ENCODE measurements at places on chromosomes 11 and 22.

DNA sequence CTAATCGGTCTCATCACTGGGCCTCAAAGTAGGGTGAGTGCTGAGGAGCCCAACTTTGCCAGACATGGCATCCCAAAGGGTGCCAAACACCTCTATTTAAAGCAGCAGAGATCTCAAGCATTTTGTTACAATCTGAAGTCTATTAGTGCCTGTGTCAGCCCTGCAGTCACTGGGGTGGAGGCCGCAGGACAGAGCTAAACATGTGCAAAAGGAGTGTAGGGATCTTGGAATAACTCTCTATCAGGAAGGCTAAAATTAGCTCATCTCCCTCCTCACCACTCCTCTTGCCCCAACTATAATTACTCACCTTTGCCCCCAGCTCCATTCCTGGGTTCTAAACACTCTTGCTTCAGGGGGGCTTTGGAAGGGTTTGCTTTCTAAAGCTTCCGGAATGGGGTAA, 87.5 kb downstream of the TIMP3 start:
- DNase-seq, result no peak

DNA sequence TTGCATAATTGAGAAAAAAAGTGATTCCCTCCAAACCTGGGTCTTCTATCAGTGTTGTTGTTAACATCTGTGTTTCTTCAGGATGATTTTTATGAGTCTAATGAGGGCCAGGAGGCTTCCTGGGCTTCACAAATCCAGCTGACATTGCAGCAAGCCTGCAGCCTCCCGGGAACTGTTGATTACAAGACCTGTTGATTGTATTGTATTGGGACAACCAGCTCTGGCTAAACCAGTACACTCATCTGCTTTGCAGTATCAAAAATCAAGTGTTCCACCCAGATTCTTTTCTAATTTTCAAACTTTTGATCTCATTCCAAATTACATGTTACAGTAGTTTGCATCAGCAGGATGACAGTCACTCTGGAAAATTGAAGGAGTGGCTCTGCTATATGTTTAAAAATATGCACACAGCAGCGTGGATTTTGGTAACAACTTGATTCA, 16.1 kb upstream of the PRSS23 start:
- peak; percentile 59 for DNase-seq

DNA sequence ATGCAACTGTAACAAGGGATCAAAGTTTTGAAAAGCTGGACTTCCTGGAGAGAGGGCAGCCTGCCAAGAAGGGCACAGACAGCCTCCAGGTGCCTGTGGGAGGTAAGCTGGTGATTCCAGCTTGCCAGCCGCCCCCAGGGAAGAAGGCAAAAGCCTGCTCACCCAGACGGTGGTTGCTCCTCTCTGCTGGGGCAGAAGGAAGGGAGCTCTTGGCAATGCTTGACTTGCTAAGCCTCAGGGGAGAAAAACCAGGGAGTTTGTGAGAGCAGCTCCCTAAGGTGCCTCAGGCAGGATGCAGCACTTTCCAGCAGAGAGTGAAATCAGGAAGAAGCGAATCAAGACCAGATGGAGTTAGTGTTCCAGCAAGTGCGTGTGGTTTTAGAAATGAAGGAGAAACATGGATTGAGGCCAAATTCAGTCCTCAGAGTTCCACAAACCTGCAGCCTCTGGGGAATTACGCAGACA, 553.6 kb downstream of the BUD13 start:
- no peak for DNase-seq

DNA sequence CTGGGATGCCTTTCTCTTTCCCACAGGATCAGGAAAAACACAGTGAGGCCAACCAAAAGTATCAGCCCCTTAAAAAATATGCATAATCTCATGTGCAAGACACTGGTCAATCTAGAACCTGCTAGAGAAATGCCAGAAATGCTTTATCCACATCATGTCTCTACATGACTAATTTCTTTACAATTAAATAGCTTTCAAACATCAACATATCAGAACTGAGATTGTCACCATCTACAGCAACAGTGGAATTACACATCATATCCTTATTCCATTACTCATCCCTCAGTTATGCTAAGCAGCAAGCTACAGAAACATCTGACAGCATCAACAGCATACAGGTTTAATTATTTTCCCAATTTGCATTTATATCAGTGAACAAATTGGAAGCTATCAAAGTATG, 78.8 kb downstream of the DDIAS start:
- DNase-seq, result peak; percentile 43

- peak; percentile 35 for DNase-seq
Measured at GRCh38 chr22:40176921-40177737, 596 bp upstream of the TNRC6B start.

DNA sequence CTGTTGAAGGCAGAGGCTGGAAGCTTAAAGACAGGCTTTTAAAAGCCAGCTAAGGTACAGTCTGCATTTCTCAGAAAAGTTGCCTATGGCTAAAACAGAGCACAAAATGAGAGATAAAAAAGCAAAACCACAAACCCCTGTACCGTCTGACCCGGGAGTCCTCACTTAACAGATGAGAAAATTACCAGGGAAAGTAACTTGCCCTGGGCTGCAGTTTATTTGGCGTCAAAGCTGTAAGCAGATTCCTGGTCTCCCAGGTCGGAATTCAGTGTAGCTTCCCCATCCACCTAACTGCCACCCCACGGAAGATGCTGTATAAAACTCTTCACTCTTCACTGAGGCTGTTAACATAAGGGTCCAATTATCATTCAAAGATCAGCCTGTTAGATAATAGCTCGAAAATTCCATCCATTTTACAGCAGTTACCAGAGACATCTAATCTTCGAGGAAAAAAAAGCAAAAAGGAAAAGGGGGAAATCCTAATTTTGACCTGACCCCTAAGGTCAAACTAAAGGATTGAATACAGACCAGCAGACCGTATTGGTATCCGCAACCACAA, 1.5 kb downstream of the TCF20 start:
- no peak for DNase-seq

- no peak for DNase-seq
Measured at GRCh38 chr11:19890308-19890707, 177.7 kb downstream of the NAV2 start.

DNA sequence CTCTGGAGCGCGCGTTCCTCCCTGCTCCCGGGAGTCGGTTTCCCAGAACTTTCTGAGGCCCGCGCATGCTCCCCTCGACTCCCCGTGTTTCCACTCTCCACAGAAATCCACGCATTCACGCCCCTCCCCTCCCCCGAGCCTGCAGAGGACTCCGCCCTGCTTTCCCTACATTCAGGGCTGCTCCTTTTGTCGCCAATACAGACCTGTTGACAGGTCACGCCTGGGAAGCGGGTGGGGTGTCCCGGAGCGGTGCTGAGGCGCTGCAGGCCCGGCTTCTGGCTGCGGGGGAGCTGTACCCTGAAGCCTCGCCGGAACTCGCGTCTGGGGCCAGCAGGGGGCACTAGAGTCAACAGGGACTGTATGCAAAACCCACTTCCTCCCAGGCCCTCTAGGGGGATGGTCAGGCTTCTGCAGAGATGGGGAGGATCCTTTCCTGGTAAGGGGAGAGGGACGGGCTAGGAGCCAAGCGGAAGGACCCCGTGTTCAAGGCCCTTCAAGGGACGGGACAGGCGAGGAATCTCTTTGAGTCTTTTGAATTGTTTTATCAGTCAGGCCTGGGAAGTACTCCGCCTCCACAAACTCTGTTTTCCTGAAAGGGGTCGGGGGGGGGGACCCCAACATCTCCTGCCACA, at the start of gene PRAME:
TSS of gene PRAME (minus strand) at position 294 of the 632 bp plus-strand sequence. CDS start 2,433 bp downstream, outside the sequence.
- peak; percentile 65 for DNase-seq

DNA sequence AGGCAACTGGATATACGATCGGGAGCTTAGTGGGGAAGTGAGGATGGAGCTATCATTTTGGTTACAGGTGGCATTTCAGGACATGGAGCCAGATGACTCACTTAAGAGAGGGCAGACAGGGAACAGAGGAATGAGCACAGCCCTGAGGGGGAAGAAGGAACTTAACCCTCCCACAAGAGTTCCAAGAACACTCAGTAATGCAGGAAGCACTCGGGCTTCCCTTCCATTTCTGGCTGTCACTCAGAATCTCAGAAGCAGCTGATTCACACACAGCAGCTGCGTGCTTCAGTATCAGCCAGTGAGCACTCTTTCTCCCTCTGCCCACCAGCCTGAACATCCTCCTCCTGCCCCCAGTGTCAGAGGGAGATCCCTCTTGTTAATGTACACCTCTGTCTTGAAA, 34.8 kb downstream of the EFCAB6 start:
- no peak for DNase-seq

DNA sequence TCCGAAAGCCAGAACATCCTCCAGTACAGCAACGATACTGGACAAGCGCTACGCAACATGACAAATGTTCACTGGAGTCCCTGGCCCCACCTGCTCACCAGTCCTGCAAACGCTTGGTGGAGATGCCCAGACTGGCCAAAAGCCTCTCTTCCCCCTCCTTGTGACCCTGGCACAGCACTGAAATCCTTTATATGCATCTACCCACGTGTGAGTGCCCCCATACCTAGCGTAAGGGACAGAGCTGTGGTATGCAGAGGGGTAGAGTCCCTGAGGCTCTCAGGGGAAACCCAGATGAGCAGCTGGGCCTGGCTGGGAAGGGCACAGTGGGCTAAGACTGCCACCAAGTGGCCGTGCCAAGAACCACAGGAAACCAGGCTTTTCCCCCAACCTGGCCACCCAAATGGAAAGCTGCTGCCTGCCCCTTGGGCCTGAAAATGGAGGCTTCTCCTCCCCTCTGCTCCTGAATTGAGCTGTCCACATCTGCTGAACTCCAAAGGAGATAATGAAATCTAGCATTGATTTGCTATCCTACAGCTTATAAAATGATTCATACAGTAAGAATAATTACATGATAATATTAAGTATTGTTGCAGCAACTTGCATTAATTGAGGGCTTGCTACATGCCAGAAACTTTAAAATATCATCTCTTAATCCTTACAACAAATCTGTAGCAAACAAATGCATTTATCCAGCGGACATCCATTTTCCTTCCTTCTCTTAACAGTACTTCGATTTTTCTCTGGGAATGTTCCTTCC, 24.8 kb upstream of the TTC12 start:
- DNase-seq, result peak; percentile 45

GRCh38 chr11:72738199-72739141, 13.7 kb downstream of the ARAP1 start:
- no peak for DNase-seq

DNA sequence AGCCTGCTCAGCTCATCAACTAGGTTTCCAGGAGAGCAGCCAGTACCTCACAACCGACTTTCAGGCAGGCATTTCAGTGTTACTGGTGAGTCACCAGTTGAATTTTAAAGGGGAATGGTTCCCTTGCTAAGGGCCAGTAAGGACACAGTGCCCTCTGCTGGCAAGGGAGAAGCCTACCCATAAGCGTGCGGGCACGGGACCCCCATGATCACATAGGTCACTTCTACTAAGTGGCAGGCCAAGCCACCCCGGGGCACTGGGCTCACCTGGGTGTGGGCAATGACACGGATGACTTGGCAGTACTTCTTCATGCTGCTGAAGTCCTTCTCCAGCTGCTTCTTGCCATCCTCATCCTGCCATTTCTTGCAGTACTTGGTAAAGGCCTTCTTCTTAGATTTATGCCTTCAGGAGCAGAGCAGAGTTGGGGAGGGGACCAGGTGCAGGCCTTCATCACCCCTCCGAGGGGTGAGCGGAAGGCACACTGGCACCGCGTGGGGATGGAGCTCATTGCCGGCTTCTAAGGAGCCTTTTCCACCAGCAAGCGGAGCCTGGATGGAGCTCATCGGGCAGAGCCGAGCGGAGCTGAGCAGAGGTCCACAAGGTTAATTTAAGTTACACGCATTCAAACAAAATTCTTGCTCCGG, 2.9 kb downstream of the RPL3 start:
- DNase-seq, result peak; percentile 88

DNA sequence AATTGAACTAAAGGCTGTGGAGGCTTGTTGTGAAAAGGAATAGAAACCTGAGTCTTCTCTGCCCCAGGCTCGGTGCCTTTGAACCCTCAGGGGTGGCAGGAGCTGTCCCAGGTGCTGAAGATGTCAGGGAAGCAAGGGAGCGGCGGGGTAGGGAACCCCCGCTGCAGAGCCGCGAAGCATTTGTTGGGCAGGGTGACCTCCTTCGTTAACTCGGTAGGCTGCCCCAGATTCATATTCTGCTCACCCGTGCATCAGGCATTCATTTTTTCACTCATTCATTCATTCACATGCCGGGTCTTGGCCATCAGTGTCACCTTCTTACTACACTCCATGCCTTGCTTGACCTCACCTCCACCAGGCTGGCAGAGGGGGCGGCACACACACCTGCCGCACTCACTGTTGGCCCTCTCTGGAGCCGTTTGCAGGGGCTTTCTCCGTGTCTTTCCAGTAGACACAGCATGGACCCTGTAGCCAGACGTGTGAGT, 618.9 kb downstream of the BRD1 start:
- no peak for DNase-seq

DNA sequence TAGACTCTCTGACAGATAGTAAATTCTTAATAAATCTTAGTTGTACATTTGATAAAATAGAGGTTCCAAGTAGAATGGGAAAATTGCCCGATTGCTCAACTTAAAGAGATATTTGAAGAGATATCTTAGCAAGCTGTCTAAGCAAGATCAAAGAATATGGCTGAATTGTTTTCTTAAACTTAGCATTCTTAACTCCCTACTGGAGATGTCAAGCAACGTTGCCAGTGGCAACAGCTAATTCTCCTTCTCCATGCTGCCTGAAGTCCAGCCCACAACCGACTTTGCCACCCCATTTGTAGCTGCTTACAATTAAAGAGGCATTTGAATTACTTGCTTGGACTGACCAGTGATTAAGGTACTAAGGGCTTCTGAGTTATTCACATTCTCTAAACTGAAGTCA, 94.4 kb downstream of the FAM181B start:
- DNase-seq, result no peak

GRCh38 chr11:64745521-64746328, 1.8 kb upstream of the RASGRP2 start:
- DNase-seq, result no peak

DNA sequence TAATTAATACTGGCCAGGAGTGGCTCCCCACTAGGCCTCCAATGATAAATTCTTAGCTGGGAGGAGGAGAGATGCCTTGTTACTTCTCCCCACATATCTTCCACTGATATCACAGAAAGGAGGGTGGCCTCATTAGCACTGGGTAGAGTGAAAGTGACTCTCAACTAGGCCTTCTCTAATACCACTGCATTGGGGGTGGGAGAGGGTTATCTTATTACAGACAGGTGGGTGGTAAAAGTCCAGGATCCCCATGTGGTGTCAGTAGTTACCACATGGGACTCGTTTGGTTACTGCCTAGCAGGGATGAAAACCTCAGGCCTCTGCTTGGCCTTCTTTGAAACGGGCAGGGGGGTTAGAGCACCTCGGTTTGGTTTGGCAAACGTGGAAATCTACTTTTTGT, 167.3 kb downstream of the UVRAG start:
- no peak for DNase-seq

All from SW480 (cell line).